ENCODE measurements at places on chromosomes 2 and 18.

- DNase-seq: peak; percentile 60
Measured at GRCh38 chr2:112181571-112182290, 43.5 kb downstream of the FBLN7 start.

DNA sequence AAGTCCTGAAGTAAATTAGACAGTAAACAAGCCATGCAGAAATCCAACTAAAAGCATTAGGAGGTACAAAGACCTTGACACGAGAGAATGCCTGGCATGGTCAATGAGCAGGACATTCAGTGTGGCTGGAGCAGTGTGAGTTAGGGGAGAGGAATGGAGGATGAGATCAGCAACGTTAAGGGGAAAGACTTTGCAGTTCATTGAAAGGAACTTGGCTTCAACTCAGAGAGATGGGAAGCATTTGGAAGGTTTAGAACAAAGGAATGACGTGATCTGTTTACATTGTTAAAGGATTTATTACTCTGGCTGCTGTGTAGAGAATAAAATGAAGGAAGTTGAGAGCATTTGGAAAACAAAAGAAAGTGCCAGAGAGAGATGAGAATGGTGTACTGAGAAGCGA lies 621.3 kb downstream of the XIRP2 start:
- DNase-seq: no peak

DNA sequence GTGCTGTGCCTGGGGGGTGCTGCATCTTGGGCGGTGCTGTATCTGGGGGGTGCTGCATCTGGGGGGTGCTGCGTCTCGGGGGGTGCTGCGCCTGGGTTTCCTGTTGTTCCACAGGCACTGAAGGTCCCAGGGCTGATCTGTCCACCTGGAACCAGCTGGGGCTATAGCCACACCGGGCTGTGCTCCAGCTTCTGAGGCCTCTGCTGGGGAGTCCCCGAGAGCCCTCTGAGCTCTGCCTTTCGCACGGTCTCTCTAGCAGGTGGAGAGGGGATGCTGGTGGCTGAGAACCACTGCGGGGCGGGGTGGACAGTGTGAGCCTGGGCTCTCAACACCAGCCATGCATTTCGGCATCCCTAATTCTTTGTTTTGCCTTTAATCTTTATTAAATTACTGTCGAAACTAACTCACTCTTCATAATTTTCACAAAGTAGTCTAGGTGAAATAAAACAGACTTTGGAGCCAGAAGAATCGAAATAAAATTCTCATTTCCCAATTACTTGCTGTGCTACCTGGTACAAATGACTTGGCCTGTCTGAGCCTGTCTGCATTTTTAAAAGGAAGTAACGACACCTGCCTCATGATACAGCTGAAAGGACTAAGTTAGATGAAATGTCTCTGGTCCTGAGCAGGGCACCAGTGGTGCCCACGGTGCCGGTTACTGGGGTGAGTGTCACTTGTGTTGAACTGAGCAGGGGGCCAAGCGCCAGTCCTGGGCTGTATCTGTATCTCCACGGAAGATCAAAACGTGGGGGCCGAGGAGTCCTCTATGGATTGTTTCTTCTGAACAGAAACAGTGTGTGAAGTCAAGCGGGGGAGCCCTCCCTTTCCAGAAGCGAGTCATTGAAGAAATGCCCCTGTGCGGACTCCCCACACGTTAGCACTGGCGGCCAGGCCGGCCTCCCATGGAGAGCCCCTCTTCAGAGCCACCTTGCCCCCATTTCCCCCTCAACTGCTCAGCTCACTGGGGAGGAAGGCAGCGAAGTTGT lies 142.0 kb downstream of the ASB1 start:
- no peak for DNase-seq

GRCh38 chr2:226086190-226086589 lies 686.7 kb downstream of the NYAP2 start:
- no peak for DNase-seq

DNA sequence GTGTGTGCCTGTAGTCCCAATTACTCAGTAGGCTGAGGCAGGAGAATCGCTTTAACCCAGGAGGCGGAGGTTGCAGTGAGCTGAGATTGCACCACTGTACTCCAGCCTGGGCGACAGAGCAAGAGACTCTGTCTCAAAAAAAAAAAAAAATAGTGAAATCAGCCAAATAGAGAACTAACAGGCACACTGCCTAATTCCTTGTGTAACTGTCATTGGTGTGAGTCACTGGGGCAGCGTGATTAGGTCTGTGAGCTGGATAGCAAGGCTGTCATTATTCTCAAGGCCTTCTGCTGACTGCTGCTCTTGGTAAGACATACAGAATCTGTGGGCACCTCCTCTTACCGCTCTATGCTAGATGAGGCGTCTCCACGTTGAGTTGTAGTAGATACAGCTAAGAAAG lies 270.3 kb downstream of the NEDD4L start:
- no peak for DNase-seq
